ENCODE measurements at places on chromosomes 4 and X.

DNA sequence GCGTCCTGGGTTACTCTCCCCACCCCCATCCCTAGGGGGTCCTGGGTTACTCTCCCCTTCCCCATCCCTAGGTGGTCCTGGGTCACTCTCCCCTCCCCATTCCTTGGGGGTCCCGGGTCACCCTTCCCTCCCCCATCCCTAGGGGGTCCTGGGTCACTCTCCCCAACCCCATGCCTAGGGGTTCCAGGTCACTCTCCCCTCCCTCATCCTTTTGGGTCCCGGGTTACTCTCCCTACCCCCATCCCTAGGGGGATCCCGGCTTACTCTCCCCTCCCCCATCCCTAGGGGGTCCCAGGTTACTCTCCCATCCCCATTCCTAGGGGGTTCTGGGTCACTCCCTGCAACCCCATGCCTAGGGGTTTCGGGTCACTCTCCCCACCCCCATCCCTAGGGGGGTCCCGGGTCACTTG lies 1.5 kb downstream of the ASMTL start:
- no peak for DNase-seq

DNA sequence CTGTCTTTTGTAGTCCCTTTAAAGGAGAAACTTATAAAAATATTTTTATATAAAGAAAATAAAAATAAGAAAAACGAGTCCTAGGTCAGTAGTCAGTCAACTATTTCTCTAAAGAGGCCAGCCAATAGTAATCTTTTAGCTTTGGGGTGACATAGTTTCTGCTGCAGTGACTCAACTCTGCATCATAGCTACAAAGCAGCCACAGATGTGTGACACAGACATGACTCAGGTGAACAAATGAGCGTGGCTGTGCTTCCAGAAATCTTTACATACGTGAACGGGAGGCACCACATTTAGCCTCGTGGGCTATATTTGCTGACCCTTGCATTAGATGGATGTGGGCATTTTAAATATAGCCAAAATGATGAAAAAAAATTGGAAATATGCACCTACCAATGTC lies 1862.5 kb upstream of the TENM3 start:
- DNase-seq, result no peak

DNA sequence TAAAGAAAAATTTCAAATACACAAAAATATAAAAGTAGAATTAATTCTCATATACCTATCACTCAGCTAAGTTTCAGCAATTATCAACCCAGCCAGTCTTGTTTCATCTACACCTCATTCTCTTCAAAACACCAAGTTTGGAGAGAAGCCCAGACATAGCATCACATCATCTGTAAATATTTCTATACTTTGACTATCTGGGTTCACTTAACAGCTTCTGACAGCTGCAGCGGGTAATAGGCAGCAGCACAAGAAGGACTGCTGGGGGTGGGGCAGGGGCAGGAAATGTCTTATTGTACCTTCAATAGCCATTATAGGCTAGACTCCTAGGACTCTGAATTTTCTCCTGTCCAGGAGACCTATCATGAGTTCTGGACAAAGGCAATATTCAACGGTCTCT lies 54.1 kb downstream of the PHF8 start:
- no peak for DNase-seq

DNA sequence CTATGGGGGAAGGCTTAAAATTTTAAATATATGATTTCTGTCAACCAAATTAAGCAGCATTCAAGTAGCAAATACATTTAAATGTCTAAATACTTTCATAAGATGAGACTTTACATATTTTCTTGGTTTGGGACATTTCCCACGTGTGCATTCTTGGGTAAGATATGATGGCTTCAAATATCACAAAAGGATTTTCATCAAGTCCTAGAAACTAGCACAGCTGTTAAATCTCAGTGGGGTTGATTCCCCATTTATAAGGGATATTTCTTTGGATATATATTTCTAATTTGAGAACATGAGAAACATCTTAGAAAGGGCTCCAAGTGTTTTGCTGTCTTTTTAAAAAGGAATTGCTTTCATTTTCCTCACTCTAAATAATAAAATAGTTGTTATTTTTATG lies 90.2 kb downstream of the P2RY10 start:
- DNase-seq, result no peak
